ENCODE measurements at places on chromosomes 5 and 9. TPM values are rescaled to one million over a fixed set of nuclear protein-coding genes. Genes with fewer than 3 reads are reported as not detected.

GRCh38 chr5:473551-474192, 30.7 kb downstream of the EXOC3 start:
- H3K4me3 ChIP-seq = peak overlapping the region; percentile 80
- H3K27ac ChIP-seq = peak overlapping the region; percentile 32
- H3K27me3 ChIP-seq = peaks cover 5% of the 10 kb centered on the region
- peaks cover 14% of the 10 kb centered on the region for H3K36me3 ChIP-seq
- DNase-seq = peak; percentile 44

- no peak overlapping the region for H3K4me3 ChIP-seq
- H3K27ac ChIP-seq = no peak overlapping the region
- peaks cover 10% of the 10 kb centered on the region for H3K27me3 ChIP-seq
- no peak for DNase-seq
- H3K36me3 ChIP-seq = no peaks in the 10 kb centered on the region
- H3K4me1 ChIP-seq = peaks cover 10% of the 10 kb centered on the region
These were observed 49.6 kb upstream of the CPLX2 start for GRCh38 chr5:175821790-175822211.

Gene PCDHA9
- not detected for total RNA-seq

GRCh38 chr9:101167490-101168134, 139.1 kb downstream of the PLPPR1 start:
- H3K36me3 ChIP-seq = no peaks in the 10 kb centered on the region
- H3K4me3 ChIP-seq = no peak overlapping the region
- no peak for DNase-seq
- no peaks in the 10 kb centered on the region for H3K27me3 ChIP-seq
- no peak overlapping the region for H3K27ac ChIP-seq

GRCh38 chr5:147448766-147449165, 61.1 kb downstream of the DPYSL3 start:
- no peak overlapping the region for H3K27ac ChIP-seq
- H3K4me1 ChIP-seq = peaks cover 4% of the 10 kb centered on the region
- H3K4me3 ChIP-seq = no peak overlapping the region
- no peaks in the 10 kb centered on the region for H3K36me3 ChIP-seq

DNA sequence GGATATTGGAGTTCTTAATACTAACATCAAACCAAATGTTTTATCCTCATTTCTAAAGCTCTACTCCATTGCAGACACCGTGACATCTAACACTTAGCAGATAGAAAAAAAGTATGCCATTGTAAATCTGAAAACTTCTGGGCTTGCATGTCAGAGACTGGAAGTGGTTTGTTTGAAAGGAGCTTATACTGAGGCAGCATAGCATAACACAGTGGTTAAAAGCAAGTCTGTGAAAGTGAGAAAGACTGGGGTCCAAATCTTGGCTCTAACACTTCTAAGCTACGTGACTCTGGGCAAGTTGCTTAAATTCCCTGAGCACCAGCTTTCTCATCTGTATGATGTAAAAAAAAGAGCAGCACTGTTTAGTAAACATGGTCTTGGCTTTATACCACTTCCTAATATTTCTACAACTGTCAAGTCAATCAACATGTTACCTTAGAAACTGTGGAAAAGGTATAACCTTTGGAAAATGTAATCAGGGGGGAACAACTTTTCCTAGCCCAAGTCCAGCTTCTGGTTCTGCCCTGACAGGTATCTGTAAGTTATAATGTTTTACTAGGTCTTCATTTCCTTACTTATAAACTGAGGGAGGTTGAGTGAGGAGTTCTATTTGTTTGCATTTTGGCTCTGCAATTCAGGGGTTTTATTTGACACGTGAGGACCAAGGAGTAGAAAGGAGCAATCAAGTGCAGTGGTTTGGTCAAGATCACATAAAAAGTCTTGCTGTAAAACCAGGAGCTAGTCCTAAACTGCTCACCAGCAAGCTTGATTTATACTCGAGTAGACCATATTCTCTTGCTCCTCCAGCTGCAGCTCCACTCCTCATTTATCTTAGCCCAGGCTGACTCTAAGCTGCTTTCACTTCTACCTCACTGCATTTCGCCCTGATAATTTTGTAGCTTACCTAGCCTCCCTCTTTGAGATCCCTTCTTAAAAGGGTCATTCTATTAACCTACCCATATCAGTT, 541.0 kb downstream of the RAB3C start:
- H3K4me3 ChIP-seq = no peak overlapping the region
- H3K4me1 ChIP-seq = peaks cover 11% of the 10 kb centered on the region
- DNase-seq = peak; percentile 65
- H3K27me3 ChIP-seq = no peaks in the 10 kb centered on the region
- peaks cover 16% of the 10 kb centered on the region for H3K36me3 ChIP-seq
- H3K27ac ChIP-seq = no peak overlapping the region

GRCh38 chr5:138536665-138537315, 6.2 kb downstream of the ETF1 start:
- peak; percentile 27 for DNase-seq
- H3K27ac ChIP-seq = peak overlapping the region; percentile 26
- H3K27me3 ChIP-seq = no peaks in the 10 kb centered on the region
- H3K4me3 ChIP-seq = no peak overlapping the region
- H3K4me1 ChIP-seq = peaks cover 57% of the 10 kb centered on the region
